ENCODE measurements at places on chromosomes 4 and X.

DNA sequence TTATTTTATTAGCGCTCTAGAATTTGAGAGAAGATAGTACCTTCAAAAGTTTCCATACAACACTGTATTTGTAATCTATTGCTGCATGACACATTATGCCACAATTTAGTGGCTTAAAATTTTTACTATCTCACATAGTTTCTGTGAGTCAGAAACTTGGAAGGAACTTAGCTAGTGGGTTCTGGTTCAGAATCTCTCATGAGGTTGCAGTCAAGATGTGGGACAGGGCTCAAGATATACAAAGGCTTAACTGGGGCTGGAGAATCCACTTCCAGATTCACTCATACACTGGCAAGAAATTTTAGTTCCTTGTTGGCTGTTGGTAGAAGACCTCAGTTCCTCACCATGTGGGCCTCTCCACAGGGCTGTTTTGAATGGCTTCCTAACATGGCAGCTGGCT is 11.5 kb upstream of the C4orf54 start:
- no peak for DNase-seq

DNA sequence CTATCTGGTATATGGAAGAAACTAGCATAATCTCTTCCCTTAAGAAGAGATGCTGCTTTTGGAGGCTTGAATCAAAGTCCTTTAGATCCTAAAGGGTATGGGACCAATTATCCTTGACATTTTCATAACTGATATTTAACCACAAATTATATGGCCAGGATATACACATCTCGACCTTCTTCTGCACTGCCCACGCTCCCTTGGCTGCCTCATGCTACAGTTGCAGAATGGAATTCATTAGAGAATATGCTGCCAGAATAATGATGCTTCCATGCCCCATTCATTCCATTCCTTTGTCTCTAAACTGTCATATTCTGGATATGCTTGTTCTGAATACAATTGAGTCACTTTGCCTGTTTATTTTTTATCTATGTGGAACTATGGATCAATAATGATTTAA is 157.1 kb upstream of the PACRGL start:
- no peak for DNase-seq

GRCh38 chr4:242121-242848 is 63.0 kb downstream of the ZNF732 start:
- DNase-seq, result peak; percentile 86

- DNase-seq, result no peak
Measured at GRCh38 chr4:168699224-168699878, 202.5 kb downstream of the PALLD start.

GRCh38 chrX:33589316-33589715 is 378.0 kb upstream of the DMD start:
- DNase-seq, result no peak

DNA sequence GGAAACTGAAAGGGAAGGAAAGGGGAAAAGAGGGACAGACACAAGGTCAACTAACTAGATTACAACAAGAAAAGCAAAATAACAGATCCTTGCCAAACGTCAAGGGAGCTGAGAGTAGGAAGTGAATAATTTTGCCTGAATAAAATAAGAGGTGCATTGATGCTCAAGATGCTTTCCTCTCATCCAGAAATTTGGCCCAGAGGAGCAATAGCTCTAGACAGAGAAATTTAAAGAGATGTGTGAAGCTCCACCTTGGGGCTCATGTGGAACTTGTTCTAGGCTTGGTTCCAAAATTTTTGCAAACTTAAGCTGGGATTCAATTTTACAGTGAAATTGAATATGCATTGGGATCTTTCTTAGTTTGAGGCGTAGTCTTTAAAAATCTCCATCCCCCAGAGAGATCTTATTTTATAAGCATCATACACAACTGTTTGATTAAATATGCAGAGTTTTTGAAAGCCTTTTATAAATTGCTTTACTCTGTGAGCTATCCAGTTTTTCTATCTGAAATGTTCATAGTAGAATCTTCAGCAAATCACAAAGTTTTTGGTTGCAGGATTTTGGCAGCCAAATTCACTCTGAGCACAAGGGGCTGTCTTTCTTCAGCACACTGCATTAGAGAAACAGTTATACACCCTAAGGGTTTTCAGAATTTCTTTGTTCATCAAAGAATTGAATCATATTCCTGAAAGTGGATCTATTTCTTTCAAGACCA is 1159.5 kb downstream of the ADGRL3 start:
- no peak for DNase-seq

GRCh38 chrX:98731821-98732220 is 1678.3 kb downstream of the PCDH19 start:
- DNase-seq, result no peak

All from suppressor macrophage treated with lipopolysaccharide for 1 hour (primary cell).